ENCODE measurements at places on chromosomes 16 and 17.

DNA sequence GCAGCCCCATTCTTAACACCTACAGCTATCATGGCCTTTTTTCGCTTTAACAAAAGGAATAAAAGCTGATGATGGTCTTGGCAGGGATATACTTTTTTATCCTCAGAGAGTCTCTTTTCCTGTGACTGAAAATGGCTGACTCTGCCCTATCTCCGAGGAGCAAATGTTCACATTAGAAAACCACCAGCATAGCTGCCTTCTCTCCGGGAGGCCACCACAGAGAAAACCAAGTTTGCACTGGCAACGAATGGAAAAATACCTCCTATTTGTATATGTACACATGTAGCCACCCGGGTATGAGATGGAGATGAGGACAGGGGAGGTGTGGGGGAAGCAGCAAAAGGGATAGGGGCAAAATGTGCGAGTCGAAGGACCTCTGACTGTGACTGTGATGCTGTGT lies 88.2 kb downstream of the STX8 start:
- DNase-seq: no peak

- DNase-seq: peak; percentile 66
Observed at GRCh38 chr17:4420692-4421131, 13.0 kb upstream of the SPNS3 start.

DNA sequence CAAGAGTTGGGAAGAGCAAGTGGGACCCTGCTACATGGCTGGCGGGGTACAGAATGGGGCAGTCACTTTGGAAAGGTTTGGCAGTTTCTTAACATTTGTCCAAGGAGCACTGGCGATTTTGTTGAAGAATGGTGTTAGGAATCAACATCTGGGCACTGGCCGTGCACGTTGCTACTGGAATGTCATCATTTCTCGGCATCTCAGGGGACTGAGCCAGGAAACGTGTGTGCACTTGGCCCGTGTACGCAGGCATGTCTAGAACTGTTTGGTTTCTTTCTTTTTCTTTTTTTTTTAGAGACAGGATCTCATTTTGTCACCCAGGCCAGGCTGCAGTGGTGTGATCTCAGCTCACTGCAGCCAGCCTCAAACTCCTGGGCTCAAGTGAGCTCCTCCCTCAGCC lies 17.3 kb upstream of the FOXK2 start:
- DNase-seq: peak; percentile 92

DNA sequence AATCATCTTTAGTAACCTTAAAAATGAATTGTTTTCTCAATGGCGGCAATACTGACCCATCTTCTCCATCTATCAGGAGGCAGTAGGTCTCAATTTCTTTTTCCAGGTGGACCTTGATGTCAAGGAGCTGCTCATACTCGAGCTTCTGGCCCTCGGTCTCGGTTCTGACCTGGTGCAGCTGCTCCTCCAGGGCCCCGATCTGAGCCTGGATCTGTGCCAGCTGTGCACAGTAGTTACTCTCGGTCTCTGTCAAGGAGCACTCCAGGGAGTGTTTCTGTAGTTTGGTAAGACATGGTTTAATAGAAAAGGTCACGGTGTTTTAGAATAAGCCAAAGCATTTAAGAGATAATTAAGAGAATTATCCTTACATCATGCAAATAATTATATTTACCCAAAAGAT lies 4.9 kb downstream of the KRT27 start:
- DNase-seq: no peak

DNA sequence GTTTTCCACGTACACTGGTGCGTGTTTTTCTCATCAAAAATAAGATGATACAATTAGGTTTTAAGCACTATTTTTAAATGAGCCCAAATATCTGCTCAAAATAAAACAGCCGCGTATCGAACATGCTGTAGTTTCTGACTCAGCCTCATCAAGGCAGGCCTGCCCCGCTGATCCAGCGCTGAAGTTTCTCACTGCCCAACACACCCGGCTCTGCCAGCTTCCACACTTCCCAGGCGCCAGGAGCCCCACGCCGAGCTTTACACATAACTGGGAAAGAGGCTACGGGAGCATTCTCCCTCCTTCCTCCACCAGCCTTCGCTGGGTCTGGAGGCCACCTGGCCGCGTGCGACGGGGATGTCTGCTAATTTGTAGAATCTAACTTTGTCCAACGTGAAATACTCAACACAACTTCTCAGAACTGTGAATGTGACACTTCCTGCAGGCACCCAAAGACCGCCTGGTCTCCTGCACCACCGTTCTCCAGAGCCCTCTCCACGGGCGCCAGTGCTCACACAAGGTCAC lies 42.1 kb downstream of the MAP1LC3B start:
- DNase-seq: peak; percentile 54

DNA sequence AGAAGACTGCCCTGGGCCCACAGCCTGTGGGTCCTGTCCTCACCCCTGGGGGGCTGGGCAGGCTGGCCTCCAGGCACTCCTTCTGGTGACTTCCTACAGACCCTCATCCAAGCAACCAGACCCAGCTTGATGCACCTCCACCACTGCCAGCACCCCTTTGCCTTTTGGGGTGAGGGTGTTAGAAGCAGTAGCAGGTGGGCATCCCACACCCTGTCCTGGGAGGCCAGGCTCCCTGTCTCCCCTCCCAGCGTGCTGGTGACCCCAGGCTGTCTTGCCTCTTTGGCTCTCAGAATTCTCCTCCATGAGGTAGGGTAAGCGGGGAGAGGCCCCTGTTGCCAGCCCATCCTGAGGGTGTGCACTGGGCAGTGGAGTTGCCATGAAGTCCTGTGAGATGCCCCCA lies 33.4 kb downstream of the B9D1 start:
- DNase-seq: no peak

DNA sequence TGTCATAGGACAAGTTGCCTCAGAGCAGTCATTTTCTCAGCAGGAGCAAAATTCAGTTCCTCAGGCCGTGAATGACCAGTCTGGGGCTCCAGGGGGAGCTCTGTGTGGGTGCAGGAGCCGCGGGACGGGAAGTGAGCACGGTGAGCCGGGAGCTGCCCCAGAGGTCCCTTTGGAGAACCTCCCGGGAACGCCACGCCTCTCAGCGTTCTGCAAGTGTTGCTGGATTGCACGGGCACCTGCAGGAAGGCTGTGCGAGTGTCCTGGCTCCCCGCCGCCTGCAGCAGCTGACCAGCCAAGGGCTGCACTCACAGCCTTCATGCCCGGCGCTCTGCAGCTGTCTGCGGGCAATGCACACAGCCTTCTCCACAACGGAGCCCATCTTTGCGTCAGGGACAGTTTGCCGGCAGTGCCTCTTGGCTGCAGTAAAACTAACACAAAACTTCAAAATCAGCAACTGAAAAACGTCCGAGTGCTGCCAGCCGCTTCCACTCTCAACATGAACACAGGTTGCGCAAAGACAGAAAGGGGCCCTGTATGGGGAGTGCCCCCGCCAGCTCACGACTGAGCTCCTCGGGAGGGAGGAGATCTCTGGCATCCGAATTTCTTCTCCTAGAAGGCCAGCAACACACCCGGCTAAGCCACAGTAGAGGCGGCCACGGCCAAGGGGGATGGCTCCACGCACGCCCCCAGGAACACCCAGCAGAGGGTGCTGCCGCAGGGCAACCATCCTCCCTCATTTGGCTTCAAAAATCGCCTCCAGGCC lies 16.0 kb downstream of the NDUFAF8 start:
- peak; percentile 74 for DNase-seq

DNA sequence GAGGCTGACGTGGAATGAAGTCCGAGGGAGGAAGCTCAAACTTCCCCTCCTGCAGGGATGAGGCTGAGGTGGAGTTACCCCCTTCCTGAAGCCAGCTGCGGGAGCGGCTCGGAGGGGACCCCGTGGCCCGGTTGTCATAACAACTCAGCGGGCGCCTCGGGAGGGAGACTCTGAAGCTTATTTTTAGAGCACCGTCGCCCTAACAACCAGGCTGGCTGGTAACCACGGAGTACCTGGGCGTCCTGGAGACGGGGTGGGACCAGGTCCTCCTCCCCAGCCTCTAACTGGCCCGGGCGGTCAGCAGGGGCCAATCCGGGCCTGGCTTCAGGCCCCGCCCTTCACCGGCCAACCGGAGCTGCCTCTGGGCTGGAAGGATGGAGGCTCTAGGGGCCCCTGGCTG lies 27.7 kb downstream of the NECAB2 start:
- DNase-seq: no peak

DNA sequence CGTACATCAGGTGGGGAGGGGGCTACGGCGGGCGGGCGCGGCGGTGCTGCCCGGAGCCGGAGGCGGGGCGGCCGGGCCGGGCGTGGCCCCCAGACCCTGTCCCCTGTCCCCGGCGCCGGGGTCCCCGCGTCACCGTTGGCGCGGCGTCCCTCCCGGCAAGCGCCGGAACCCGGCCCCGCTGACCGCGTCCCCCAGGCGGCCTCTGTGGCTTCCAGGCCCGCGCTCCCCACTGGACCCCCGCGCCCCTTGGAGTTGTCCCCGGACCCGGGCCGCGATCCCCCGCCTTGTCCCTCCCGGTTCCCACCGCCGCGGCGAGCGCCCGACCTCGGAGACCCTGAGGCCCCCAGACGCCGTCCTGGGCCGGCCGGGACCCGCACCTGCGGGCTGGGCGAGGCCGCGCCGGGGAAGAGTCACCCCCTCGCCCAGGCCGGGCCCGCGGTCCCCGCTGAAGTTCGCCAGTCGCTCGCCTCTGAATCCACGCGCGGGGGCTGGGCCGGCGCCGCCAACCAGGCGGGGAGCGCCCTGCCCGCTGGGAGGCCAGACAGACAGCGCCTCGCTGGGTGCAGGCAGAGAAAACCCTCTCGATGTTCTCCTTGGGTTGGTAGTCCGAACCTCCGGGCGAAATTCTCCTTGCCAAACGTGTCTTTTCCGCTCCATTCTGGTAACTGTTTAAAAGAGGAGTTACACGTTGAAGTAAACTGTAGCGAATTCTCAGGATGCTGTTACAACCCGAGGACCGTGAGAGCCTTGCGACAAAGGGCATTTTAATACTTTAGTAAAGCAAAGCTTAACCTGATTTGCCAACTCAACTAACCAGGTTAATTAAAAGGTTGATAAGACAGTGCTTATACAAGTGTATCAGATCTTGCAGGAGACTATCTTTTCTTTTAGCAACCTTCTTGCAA lies 761 bp downstream of the GAN start:
- peak; percentile 58 for DNase-seq

- DNase-seq: no peak
Observed at GRCh38 chr17:48503747-48504146, 27.1 kb downstream of the HOXB1 start.

DNA sequence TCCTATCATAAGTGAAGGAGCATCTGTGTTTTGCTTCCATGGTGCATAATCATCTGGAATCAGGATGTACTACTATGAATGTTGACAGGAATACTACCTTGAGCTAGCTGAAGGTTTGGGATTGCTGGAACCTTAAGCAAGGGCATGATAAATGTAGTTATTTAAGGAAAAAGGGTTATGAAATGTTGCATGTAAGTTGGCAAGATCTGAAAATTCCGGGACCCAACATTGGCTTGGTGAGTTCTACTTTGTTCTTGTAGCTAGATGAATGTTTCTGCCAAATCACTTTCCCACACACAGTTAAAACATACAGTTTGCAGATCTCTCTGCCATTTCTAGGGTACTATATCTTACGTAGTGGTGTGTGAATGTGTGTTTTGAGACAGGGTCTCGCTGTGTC lies 13.6 kb downstream of the RHOT1 start:
- peak; percentile 32 for DNase-seq

DNA sequence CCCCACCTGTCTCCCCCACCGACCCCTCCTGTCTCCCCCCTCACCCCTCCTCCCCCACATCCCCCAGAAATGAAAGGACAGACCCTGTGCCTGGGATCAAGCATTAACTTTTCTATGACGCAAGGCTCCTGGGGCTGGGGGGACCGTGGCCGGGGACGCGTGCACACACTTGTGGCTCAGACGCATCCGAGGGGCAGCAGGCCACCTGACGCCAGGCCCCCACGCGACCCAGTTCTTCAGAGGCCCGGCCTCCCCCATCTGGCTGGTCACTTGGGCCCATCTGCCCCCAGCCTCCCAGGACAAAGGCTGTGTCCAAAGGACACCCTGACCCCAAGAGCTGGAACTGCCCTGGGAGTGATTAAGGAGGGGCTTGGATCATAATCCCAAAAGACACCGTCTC lies 14.0 kb upstream of the PVALEF start:
- no peak for DNase-seq

DNA sequence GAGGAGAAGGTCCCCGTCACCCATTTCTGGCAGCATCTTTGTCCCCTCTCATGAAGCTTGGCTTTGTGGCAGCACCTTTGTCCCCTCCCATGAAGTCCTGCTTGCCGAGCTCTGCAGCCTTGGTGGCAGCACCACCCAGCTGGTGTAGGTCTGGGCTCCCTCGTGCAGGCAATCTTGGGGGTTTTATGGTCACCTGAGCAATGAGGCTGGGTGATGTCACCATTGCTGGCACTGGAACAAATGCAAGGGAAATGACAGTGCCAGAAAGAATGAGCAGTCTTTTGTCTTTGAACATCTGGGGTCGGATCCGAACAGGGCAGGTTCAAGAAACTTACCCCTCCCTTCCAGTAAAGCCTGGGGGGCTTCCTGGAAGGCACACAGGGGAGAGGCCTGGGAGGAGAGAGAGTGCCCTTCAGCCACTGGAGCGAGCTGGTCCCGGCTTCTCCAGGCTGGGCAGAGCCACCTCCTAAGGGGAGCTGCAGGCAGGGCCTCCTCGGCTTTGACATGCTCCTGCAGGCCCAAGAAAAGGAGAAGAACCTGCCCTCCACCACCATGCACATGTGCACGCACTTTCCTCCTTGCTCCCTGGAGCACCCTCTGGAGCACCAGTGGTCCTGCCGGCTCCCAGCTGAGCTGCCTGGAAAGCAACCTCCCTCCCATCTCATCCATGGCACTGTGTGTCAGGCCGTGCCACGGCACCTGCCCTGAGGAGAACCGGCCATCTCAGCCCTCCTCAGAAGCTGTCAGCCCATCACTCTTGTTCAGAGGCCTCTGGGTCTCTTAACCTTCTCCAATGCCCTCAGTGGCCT lies 16.0 kb downstream of the BTBD17 start:
- DNase-seq: no peak

- no peak for DNase-seq
Observed at GRCh38 chr16:1080801-1081733, 8.5 kb downstream of the SSTR5 start.

DNA sequence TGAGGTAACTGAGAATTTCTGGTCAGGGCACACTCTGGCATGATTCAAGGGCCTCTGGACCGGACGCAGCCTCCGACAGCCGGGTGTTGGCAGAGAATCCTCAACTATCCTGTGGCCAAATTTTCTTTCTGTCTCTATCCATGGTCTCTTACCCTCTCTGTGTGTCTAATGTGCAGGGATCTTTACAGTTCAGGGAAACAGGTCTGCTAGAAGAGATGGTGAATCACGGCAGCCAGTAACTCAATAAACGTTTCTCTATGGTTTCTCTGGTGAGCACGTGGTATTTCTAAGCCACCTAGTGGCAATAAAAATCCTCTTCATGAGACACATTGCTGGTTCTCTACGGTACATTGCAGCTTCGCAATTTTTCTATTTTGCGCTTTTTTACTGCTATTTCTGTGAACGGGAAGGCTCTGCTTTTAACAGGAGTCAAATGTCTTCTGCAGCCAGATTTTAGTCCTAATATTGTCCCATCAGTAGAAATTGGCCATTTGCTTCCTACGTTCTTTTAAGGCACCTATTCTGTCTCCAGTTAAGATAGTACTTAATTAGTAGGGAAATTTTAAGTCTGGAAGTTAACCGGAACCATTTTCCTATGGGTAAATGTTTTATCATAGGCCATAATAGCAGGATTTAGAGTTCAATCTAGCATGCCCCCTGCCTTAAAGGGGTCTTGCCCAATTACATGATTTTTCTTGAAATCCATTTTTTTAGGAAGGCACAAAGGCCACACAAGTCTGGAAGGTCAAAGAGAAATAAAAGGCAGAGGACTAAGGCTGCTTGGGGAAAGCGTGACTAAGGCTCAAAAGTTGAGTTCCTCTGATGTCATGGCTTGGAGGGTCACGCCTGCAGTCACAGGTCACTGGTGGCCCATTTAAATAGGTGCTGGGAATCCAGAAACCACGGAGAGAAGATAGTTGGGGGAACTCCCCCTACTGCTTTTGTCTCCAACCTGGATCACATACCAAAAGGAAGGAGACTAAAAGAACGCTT lies 31.5 kb downstream of the QPRT start:
- DNase-seq: peak; percentile 69
